WTC11 (cell line): ENCODE measurements at places on chromosomes 16 and 17.

- no peak for DNase-seq
Measured at GRCh38 chr16:7505495-7505894, 172.8 kb downstream of the RBFOX1 start.

DNA sequence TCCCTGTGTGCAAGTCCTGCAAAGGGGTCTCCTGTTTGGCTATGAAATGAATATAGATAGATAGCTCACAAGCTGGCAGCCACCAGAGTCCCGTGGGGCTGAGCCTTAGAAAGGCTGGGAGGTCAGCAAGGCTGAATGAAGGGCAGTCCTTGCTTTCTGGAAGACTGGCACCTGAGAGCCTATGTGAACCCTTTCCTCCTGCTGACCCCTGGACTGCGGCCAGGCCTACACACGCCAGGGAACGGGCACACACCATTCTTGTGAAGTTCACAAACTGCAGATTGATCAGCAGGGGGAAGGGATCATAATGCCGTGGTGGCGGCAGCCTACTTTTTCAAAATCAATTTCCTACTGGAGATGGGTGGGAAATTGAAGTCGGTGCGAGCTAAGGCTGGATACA is 985 bp upstream of the C17orf107 start:
- no peak for DNase-seq

GRCh38 chr16:56861092-56861610 is 3.9 kb upstream of the SLC12A3 start:
- DNase-seq, result no peak

GRCh38 chr17:3695723-3696411 is at the start of gene P2RX5:
Gene P2RX5, minus strand, starts transcription at chr17:3696155. Its CDS starts 150 bp downstream, at chr17:3696005.
- DNase-seq, result peak; percentile 58

DNA sequence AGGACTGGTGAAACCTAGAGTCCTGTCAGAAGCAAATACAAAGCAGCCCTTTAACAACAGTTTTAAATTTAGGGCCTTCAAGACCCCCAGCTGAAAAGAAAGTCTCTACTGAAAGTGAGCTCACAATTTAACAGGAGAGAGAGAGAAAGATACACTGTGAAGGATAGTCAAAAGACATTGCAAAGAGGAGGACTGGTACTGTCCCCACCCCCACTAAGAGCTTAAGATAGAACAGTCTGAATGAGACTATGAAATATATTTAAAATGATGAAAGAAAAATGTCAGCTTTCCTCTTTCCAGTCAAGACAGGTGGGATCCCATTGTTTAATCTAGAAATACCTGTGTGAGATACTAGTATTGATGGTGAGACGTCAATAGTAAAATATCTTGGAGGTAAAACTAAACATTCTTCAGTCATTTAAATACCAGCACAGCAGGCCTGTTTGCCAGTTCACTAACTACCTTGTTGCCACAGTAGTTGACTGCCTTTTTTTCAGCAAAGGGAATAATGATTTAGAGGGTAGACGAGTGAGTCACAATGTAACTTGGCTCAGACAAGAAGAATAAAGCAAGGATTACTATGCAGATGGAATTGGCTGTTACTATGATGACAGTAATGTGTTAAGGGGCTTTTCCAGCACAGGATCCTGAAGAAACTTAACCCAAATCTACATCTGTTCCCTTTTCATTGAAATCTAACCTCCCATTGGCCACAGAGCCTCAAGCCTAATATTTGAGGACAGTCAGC is 47.2 kb upstream of the RASL10B start:
- no peak for DNase-seq

DNA sequence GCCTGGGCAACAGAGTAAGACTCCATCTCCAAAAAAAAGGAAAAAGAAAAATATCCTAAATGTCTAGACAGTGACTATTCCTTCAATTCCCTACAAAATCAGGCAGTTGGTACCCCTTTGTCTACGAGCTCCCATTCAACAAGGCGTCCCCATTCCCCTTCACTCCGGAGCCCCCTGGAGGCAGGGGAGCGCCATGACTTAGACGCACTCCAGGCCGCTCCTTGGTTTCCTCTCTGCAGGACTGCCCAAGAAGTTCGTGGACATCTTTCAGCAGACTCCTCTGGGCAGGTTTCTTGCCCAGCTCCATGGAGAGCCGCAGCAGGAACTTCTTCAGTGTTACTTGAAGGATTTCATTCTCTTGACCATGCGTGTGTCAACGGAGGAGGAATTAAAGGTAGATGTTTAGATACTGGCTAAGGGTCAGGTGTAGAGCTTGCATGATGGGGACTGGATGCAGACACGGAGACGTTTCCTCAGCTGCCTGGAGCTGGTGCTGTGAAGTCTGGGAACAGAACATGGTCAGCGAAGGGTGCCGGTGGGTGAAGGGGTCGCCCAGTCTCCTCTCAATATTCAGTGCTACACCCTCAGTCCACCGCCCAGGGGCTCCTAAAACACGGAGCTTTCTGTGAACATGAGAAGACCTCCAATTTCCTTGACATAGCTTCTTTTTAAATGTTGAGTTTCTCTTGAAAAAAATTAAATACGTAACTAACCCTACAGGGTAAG is 53.3 kb upstream of the ENDOV start:
- DNase-seq, result peak; percentile 77

DNA sequence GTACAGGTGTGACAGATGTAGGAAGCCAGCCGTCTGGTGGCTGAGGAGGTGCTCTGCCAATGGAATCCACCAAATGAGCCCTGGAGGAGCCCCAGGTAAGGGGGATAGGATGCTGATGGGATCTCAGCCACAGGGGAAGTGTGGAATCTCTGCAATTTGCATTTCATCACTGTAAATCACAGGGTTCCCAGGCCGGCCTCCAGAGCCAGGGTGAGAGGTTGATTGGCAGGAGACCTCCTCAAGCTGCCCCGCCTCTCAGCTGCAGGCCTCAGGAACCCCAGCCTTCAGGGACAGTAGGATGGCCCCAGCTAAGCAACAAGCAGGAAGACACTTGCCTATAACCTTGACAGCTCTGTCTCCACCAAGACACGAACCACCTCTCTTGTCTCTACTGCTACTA is 39.4 kb downstream of the RTN4RL1 start:
- DNase-seq, result peak; percentile 75

DNA sequence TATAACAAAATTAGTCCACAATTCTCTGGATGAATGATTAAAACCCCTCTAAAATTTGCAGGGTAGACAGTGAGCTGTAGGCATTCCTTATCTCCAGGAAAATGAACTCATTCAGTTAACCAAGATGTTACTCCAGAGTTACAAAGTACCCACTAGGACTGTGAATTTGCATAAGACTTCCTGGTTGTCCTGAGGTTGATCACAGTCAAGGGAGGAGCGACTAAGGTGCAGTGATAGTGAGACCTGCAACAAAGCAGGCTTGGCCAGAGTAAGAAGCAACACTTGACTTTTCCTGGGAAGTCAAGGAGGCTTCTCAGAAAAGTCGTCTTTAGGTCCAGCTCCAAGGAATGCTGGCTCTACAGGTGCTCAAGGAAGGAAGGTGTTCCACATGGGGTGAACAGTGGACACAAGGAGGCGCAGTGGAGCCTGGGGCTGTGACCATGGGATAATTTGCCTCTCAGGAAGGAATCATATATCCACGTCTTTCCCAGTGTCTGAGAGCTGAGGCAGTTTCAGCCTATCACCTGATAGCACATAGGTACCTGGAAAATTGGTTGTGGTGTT is 821.1 kb upstream of the EEF2KMT start:
- no peak for DNase-seq

DNA sequence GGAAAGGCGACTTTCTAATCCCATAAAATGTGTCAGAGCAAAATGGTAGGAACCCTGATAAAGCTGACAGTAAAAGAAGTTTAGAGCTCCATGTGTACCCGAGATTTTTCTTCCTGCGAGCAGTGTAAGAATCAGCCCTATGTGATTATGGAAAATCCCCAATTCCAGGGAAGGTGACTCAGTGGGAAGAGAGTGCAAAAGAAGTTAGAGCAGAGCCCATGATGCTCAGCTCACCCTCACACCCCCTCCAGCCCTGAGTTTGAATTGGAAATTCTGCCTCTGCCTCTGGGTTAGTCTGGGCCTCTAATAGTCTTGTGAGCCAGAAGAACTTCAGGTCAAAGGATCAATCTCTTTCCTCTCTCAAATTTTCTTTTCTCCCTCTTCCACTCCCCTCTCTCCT is 12.5 kb downstream of the C17orf78 start:
- no peak for DNase-seq

- DNase-seq, result no peak
Measured at GRCh38 chr16:75237398-75238131, 13.9 kb downstream of the BCAR1 start.

- DNase-seq, result no peak
Measured at GRCh38 chr16:56985288-56985961, 3.9 kb upstream of the NLRC5 start.

- DNase-seq, result peak; percentile 16
Measured at GRCh38 chr17:38908676-38909181, 16.7 kb upstream of the LASP1NB start.

DNA sequence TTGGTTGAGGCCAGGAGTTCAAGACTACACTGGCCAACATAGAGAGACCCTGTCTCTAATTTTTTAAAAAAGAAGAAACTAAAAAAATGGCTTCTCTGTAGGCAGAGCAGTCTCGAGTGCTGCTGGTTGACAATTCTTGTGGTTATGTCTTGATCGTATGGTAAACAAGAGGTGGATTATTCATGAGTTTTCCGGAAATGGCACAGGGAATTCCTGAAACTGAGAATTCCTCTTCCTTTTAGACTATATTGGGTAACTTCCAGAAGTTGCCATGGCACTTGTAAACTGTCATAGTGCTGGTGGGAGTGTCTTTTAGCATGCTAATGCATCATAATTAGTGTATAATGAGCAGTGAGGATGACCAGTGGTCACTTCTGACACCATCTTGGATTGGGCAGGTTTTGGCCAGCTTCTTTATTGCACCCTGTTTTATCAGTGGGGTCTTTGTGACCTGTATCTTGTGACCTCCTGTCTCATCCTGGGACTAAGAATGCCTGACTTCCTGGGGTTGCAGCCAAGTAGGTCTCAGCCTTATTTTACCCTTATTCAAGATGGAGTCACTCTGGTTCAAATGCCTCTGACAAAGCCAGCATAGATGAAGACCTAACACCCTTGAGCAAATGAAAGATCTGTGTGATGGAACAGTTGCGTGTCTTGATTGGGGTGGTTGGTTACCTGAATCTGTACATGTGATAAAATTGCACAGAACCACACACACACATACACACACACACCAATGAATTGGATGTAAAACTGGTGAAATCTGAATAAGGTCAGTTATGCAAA is 30.2 kb downstream of the BMERB1 start:
- no peak for DNase-seq

DNA sequence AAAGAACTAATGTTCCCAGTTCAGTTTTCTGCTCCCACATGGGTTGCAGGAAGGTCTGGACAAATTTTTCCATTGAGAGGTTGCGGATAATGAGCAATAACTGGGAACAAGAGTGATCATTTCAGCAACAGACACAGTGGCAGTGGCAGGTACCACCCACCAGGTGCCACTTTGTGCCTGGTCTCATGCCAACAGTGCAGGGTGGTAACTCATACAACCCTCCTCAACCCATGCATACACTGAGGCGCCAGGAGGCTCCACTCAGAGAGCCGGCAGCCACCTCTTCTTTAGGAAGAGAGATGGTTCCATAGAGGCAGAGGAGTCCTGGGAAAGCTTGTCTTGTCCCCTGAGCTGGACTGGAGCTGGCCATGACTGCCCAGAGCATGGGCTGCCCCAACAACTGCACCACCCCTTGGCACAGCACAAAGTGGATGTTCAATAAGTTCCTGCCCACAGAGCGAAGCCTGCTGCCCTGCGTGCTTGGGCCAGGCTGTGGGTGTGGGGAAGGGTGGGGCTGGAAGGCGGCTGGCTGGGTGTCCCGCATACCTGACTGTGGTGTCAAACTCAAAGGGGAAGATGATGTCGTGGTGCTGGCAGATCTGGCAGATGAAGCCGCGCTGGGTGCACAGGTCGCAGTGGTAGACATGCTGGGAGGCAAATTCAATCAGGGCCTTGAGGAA is 6.4 kb upstream of the ARHGAP27 start:
- DNase-seq, result no peak

DNA sequence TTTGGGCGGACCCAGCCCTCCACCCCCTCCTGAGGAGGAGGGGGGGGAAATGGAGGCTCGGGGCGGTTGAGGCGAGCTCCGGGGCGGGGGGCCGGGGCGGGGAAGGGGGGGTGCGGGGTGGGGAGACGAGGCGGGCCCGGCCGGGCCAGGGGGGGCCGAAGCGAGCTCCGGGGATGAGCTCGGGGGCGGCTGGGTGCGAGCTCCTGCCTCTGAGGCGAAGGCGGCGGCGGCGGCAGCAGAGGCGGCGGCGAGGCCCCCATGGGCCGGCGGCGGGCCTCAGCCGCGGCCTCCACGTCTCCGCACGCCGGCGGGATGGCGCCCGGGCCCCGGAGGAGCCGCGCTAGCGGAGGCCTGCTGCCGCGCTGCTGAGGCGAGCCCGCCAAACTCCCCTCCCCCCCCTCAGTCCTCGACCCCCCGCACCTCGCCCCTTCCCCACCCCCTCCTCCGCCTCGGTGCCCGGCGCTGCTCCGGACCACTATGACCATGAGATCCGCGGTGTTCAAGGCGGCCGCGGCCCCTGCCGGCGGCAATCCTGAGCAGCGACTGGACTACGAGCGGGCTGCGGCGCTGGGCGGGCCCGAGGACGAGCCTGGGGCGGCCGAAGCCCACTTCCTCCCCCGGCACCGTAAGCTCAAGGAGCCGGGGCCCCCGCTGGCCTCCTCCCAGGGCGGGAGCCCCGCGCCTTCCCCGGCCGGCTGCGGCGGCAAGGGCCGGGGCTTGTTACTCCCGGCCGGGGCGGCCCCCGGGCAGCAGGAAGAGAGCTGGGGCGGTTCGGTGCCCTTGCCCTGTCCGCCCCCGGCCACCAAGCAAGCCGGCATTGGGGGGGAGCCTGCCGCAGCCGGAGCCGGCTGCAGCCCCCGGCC is 596 bp downstream of the MSL1 start:
- DNase-seq, result peak; percentile 59

- peak; percentile 53 for DNase-seq
Measured at GRCh38 chr17:80065478-80066170, 29.2 kb downstream of the CCDC40 start.

DNA sequence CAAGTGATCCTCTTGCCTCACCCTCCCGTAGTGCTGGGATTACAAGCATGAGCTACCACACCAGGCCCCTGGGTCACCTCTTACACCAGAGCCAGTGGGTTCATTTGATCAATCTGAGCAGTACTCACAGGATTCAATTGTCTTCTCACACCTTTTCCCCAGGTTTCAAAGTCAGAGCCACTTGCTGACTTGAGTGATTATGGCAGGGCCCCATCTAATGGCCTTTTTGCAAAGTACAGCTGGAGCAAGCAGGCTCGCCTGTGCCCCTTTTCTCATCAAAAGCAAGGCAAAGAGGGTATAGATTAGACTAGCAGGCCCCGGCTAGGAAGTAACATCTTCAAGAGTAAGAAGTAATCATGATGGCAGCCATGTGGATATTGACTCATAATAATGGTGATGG is 114.8 kb upstream of the NOL11 start:
- peak; percentile 62 for DNase-seq
